Caco-2 (cell line): ENCODE measurements at places on chromosomes 11 and 22. TPM values are rescaled to one million over a fixed set of nuclear protein-coding genes. Genes with fewer than 3 reads are reported as not detected.
A peak's percentile ranks its signal among the peaks of the same experiment; 100 is the strongest.

DNA sequence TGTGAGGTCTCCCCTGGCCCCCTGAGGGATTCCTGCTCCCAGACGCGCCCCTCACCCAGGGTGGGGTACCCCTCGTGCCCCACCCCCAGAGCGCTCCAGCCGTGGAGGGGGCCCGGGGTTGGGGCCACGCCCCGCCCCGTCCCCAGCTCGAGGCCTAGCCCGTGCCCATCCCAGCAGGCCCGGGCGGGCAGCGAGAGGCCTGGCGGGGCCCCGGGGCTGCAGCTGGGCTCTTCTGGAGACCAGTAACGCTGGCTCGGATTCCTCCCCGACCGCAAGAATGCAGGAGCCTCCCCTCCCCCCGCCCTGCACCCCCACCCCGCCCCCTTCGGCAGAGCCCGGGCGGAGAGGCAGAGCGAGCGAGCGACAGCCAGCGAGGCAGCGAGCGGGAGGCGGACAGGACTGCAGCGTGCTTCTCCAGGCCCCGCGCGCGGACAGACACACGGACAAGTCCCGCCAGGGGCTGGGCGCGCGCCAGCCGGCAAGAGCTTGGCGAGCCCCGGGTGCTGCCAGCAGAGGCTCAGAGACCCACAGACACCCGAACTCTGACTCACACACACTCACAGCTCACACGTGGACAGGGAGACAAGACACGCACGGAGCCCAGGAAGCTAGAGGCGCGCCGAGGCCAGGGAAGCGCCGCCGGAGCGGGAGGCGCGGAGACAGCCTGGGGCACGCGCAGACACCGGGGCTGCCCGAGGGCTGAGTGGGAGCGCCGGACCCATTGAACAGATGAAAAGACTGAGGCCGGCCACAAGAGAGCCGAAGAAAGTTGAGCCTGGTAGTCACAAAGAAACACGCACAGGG lies 15.2 kb downstream of the BCL9L start:
- peak; percentile 95 for DNase-seq

DNA sequence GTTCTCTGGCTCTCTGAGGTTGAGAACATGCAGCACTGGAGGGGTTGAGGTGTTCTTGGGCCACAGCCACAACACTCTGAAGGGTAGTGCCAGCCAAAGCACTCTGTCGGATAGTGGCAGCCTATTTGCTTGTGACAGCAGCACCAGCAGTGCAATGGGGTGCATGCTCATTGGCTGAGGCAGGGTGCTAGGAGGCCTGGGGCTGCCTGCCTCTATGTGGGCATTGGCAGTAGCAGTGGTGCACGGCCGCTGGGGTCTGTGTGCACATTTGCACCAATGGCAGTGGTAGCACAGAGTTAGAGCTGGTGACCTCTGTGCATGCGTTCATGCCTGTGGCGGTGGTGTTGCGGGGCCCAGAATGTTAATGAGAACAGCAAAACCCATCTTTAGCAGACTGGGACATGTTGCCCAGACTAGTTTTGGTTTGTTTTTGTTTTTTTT lies 25.4 kb downstream of the PI4KA start:
- no peak for DNase-seq

- DNase-seq: no peak
Observed at GRCh38 chr11:70885281-70886231, 366.8 kb downstream of the SHANK2 start.

Gene MAML2
- 11.5 and 12.2 TPM in 2 replicates for total RNA-seq

Gene NOX4
- total RNA-seq: 0.14 TPM in 1 of 2 replicates, not detected in the other

Gene TRIM29
- 4.3 TPM in 2 replicates for total RNA-seq
